CD4-positive, alpha-beta T cell (primary cell): ENCODE measurements at places on chromosomes 3 and 15.

- DNase-seq, result no peak
Observed at GRCh38 chr3:100695696-100696095, 13.6 kb upstream of the TFG start.

- DNase-seq, result no peak
Observed at GRCh38 chr15:85792102-85792731, 2.5 kb downstream of the KLHL25 start.

DNA sequence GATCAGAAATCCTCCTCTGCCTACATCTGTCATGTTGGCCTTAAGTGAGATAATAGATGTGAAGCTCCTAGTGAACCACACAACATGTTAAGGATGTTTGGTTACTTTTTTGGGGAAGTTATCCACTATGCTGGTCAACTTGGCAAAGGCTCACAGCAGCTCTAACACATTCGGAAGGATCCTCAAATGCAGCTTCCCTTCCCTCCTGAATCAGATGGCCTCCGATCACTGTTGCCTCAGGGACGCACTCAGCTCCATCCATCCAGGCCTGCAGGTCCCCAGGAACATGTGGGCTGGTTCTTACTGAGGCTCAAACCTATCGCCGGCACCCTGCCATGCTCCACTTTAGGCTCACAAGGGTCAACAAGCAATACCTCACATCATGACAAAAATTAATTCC, 67.9 kb downstream of the CORO2B start:
- no peak for DNase-seq

GRCh38 chr3:67517781-67518180, 136.6 kb downstream of the SUCLG2 start:
- DNase-seq, result no peak

GRCh38 chr3:23157331-23157730, 45.8 kb upstream of the UBE2E2 start:
- no peak for DNase-seq

DNA sequence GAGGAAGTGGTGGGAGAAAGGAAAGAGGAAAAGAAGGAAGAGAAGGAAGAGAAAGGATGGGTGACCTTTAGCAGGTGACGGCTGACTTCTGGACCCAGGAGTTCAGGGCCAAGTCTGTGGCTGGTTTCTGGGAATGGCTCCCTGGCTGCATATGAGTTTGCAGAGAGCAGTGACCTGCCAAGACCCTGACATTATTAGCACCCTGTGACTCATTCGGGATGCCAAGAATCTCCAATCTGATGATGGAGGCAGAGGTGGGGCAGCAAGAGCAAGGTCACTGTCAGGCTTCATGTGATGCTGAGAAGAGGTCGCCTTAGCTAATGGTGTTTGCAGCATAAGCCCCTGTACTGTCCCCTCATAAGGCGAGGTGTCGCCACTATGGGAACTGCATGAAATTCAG, 42.6 kb downstream of the MYZAP start:
- DNase-seq, result no peak

GRCh38 chr3:184005941-184006507, 11.7 kb downstream of the ABCC5 start:
- DNase-seq, result peak; percentile 38

GRCh38 chr3:61632568-61633175, 71.3 kb downstream of the PTPRG start:
- no peak for DNase-seq

DNA sequence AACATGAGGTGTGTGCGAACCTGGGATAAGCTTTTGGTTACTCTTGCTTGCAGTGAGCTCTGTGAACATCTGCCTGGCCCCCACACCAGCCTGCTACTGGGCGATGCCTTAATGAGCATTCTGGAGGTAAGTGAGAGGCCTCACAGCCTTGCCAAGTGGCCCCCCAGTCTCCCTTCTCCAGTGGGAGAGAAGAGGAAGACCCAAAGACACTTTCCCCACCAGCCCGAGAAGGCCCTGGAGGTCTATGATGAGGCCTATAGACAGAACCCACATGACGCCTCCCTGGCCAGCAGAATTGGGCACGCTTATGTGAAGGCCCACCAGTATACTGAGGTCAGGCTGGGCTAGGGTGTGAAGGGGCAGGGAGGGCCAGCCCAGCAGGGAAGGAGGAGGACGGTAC, 22.5 kb downstream of the TTC21A start:
- no peak for DNase-seq

GRCh38 chr3:106530367-106530766, 661.6 kb upstream of the CBLB start:
- DNase-seq, result no peak

DNA sequence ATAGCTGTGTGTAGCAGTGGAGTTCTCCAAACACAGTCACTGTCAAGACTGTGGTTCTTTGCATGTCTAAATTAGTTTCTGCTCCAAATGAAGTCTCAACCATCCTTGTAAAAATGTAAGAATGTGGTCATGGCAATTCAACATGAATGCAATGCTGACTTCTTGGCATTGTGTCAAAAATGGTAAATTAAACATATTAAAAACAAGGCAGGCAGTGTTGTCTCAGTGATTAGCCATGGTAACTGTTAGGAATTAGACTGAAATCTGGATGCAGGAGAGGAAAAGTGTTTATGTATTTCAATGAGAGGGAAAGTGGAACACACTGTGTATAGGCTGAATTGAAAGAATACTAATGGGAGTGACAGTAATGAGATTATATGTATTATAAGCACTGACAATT, 597.2 kb downstream of the EDEM1 start:
- DNase-seq, result no peak

- peak; percentile 36 for DNase-seq
Observed at GRCh38 chr15:96330450-96331143, at the start of gene NR2F2. Gene NR2F2 (plus strand): TSS chr15:96330700. CDS start chr15:96332106, 1,406 bp downstream.

- no peak for DNase-seq
Observed at GRCh38 chr15:99443056-99443756, 122.6 kb upstream of the MEF2A start.

GRCh38 chr15:85168642-85169173, 187.1 kb downstream of the PDE8A start:
- peak; percentile 42 for DNase-seq

GRCh38 chr3:150779402-150779858, 16.5 kb upstream of the SIAH2 start:
- no peak for DNase-seq

GRCh38 chr15:63048115-63048775, 5.7 kb downstream of the TPM1 start:
- peak; percentile 95 for DNase-seq

GRCh38 chr3:151226088-151226563, 23.1 kb upstream of the GPR171 start:
- DNase-seq, result no peak

DNA sequence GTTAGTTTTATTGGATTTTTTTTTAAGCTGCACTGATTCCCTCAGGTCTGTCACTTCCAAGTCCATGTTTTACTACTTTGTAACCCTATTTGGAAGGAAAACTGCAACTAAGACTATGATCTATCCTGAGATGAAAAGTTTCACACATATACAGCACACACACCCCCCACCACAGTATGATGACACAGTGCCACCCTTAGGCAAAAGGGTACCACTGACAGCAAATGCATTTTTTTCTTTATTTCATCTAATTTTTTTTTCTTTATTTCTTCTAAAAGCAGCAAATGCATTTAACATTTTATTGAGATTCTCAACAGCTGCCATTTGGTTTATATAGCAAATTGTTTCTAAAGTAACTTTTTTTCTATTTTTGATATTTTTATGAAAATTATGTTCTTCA, 21.2 kb downstream of the NGRN start:
- peak; percentile 27 for DNase-seq

DNA sequence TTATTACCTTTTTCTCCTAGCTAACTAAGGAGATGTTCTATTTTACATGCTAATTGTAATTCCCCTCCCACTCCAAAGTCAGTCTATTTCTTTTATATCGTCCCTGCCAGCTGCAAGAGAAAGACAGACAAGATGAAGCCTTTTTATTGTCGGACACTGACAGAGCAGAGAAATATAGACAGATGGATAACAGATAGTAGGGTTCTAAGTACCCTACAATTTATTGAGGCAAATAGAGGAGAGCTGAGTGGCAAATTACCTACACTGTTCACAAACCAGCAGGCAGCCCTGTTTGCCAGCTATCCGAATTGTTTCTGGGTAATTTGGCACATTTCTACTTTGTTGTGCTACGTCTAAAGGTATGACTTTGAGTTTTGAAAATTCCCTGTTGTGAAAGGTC, 392.3 kb upstream of the ZNF717 start:
- DNase-seq, result no peak

GRCh38 chr3:77825001-77825827, 785.3 kb downstream of the ROBO2 start:
- no peak for DNase-seq

DNA sequence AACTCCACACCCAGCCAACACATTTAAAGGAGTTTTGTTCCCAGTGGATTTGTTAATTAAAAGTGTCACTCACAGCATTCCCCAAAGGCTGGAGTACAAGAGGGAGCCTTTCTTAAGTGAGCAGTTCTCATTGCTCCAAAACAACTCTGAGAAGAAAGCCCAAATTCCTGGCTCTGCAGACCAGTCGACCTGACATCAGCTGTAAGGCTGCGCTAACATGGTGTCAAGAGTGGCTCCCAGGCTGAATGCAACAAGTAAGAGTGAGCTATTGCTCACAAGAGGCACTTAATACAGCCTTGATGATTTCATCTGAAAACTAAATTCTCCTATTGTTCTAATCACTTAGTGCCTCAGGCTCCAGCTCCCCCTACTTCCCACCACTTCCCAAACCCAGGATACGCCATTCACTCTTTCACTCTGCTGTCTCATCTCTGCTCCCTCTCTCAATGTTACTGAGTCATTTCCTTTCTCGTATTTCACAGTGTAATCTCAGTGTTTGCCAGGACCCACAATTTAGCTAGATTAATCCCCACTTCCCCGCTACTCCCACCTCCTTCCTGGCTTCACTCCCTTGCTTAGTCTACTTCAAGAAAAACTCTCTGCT, 81.8 kb downstream of the WWTR1 start:
- DNase-seq, result no peak

DNA sequence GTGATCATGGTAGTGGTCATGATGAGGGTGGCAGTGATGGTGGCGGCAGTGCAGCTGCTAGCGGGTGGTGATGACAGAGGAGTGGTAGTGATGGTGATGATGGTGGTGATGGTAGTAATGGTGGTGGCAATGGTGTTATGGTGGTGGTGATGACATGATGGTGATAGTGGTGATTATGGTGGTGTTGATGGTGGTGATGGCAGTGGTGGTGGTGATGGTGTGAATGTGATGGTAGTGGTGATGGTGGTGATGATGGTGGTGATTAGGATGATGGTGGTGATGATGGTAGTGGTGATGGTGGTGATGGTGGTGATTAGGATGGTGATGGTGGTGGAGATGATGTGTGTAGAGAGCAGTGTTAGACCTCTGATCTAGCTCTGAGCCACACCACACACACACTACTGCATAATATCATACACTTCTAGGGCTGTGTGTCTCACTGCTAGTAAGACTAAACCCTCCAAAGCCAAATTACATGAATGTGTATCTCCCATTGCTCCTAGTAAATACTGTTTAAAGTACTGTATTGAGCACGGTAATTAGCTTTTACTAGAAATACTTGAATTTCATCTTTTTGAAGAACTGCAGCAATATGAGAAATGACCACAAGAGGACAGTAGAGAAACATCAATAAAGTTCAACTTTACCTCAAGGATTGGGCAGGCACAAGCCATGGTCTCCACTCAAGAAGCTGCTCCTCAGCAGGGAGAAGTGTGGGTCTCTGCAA, 28.8 kb downstream of the TMED3 start:
- no peak for DNase-seq
